Right lobe of liver (tissue), 6 donors: ENCODE measurements at places on chromosomes 1 and 21. TPM values are rescaled to one million over a fixed set of nuclear protein-coding genes. Genes with fewer than 3 reads are reported as not detected.

Gene CD164L2
- total RNA-seq = not detected

- H3K27me3 ChIP-seq = no peaks in the 10 kb centered on the region
- H3K4me3 ChIP-seq = no peak overlapping the region
- no peaks in the 10 kb centered on the region for H3K4me1 ChIP-seq
- no peak overlapping the region for H3K27ac ChIP-seq
- no peaks in the 10 kb centered on the region for H3K36me3 ChIP-seq
Measured at GRCh38 chr21:28421716-28422524, 570.8 kb downstream of the LTN1 start.

DNA sequence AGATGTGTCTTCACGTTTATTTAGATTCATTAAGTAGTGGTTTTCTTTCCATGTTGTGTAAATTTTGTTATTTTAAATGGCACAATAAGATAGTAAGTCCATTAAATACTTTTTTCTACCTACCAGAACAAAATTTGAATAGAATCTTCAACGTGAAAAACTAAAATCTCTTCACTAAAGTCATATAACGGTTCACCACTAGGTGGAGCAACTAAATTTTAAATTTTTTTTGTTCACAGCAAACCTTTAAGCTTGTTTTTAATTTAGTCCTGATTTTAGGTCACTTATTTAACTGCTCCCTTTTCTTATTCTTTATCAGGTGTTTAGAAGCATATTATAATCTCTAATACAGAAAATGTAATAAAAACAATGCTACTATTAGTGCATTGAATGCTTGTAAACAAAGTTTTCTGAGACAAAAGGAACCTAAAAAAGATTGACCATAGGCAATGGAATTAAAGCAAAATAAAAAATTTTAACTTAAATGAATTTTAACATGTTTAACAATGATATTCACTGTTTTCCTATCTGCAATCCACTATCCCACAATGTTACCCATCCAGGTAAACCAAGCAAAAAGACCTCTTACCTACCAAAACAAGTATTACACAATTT is 28.3 kb upstream of the PKN2 start:
- no peaks in the 10 kb centered on the region for H3K27me3 ChIP-seq
- no peak overlapping the region for H3K4me3 ChIP-seq
- no peak for DNase-seq
- H3K36me3 ChIP-seq = no peaks in the 10 kb centered on the region
- H3K4me1 ChIP-seq = peaks cover 11% of the 10 kb centered on the region
- H3K27ac ChIP-seq = peak overlapping the region; percentile 10

Gene KLHDC9
- total RNA-seq = 2.2 TPM

DNA sequence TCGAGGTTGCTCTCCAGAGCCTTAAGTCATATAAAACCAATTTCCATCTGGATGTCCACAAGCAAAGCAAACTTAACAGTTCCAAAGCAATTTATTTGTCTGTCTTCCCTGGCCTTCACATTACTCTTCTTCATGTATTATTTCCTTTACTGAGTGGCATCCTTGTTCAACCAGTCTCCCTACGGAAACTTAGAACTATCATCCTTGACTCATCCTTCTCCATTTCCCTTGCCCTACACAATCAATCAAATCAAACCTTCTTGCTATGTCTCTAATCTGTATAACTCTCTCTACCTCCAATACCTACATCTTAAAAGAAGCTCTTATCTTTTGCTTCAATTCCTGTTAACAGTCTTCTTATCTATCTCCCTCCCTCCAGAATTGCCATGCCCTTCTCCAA is 25.4 kb downstream of the EGLN1 start:
- H3K27me3 ChIP-seq = no peaks in the 10 kb centered on the region
- DNase-seq = no peak
- H3K4me1 ChIP-seq = peaks cover 8% of the 10 kb centered on the region
- no peaks in the 10 kb centered on the region for H3K36me3 ChIP-seq
- H3K4me3 ChIP-seq = no peak overlapping the region

GRCh38 chr1:66298464-66298863 is 235.5 kb upstream of the SGIP1 start:
- H3K4me1 ChIP-seq = peaks cover 5% of the 10 kb centered on the region
- no peak for DNase-seq
- H3K27ac ChIP-seq = no peak overlapping the region
- no peak overlapping the region for H3K4me3 ChIP-seq

GRCh38 chr1:56799605-56800400 is 19.4 kb downstream of the FYB2 start:
- no peak overlapping the region for H3K4me3 ChIP-seq
- no peak for DNase-seq
- H3K36me3 ChIP-seq = no peaks in the 10 kb centered on the region
- no peaks in the 10 kb centered on the region for H3K27me3 ChIP-seq

GRCh38 chr1:32309960-32310359 is 18.1 kb downstream of the HDAC1 start:
- no peak overlapping the region for H3K4me3 ChIP-seq
- no peaks in the 10 kb centered on the region for H3K36me3 ChIP-seq
- DNase-seq = no peak

Gene OR2T29
- not detected for total RNA-seq

Gene KCNK1
- 1.1 TPM for total RNA-seq

GRCh38 chr21:15552914-15553494 is 176.8 kb upstream of the USP25 start:
- no peak for DNase-seq
- H3K4me1 ChIP-seq = no peaks in the 10 kb centered on the region
- H3K4me3 ChIP-seq = no peak overlapping the region
- no peak overlapping the region for H3K27ac ChIP-seq
- no peaks in the 10 kb centered on the region for H3K36me3 ChIP-seq
- no peaks in the 10 kb centered on the region for H3K27me3 ChIP-seq

DNA sequence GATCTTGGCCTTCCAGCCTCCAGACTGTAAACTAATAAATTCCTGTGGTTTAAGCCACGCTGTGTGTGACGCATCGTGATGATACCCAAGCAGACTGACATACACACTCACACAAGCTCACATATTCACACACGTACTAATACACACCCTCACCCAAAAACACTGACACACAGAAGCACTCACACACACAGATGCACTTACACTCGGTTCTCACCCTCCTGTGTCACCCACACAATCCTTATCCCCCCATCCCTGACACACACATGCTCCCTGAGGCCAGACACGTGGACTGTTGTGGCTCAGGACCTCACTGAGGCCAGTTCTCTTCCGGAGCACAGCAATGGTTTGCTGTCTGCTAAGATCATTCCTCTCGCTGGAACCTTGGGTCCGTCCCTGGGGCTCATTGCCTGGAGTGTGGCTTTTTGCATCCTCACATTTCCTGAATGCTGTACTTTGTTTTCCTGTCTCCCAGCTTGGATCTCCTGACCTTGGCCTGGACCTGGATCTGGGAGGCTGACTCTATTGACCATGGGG is 76.9 kb upstream of the LYST start:
- peaks cover 70% of the 10 kb centered on the region for H3K4me1 ChIP-seq
- H3K4me3 ChIP-seq = no peak overlapping the region

- H3K27me3 ChIP-seq = no peaks in the 10 kb centered on the region
- no peak for DNase-seq
- no peaks in the 10 kb centered on the region for H3K4me1 ChIP-seq
- no peak overlapping the region for H3K4me3 ChIP-seq
- H3K36me3 ChIP-seq = no peaks in the 10 kb centered on the region
- no peak overlapping the region for H3K27ac ChIP-seq
Measured at GRCh38 chr1:229334716-229335115, 8.1 kb downstream of the CCSAP start.

DNA sequence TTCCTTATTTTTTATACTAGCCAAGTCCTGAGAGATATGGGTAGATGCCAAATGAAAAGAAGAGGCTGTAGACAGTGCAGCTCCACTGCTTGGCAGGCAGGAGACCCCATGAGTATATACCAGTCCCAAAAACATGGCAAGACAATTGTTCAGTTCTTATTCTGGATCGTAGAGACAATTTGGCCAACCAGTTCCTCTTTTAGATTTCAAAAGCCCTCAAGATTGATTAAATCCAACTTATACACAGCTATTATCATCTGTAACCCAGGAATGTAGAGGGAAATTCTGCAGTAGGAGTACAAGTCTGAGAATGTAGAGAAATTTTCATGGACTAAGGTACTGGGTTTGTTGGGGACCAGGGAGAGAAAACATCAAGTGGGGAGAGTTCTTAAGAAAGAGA is 50.3 kb downstream of the ATP6V1G3 start:
- H3K4me3 ChIP-seq = no peak overlapping the region
- H3K4me1 ChIP-seq = no peaks in the 10 kb centered on the region
- no peaks in the 10 kb centered on the region for H3K36me3 ChIP-seq
- no peaks in the 10 kb centered on the region for H3K27me3 ChIP-seq
- DNase-seq = no peak

DNA sequence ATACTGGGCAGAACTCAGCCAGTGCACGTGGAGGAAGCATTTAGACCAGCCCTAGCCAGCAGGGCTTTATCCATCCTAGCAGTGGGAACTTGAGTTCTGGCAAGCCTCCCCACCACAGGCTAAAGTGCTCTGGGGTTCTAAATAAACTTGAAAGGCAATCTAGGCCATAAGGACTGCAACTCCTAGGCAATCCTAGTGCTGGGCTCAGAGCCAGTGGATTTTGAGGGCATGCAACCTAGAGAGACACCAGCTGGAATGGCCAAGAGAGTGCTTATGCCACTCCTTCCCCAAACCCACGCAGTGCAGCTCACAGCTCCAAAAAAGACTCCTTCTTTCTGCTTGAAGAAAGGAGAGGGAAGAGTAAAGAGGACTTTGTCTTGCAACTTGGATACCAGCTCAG is 70.5 kb upstream of the APOBEC4 start:
- no peaks in the 10 kb centered on the region for H3K4me1 ChIP-seq
- no peak overlapping the region for H3K27ac ChIP-seq
- no peak overlapping the region for H3K4me3 ChIP-seq
- DNase-seq = no peak
- no peaks in the 10 kb centered on the region for H3K36me3 ChIP-seq

DNA sequence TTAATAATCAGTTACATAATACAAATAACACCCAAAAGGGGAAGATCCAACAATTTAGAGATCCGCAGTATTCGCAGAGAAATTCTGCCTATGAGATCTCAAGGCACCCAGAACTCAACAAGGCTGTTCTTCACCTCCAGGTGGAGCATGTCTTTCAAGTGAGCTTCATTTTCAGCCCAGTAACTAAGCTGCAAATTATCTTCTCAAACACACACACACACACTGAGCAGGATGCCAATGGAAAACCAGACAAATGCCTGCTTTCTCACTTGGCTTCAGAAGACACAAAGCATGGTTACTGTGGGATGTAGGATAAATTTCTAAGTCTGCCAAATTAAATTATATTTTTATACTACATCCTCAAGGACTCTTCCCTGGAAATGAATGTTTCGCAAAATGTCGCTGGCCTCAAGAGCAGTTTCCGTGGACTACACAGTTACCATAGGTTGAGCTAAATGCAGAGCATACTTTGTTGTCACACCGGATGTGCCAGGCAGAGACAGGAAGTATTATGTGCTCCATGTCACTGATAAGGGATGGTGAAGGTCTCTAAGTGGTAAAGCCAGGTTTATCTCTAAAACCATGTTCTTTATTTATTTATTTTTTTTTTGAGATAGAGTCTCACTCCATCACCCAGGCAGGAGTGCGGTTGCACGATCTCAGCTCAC is 30.3 kb downstream of the UBR4 start:
- DNase-seq = no peak
- no peaks in the 10 kb centered on the region for H3K27me3 ChIP-seq
- peaks cover 8% of the 10 kb centered on the region for H3K36me3 ChIP-seq
- no peak overlapping the region for H3K27ac ChIP-seq
- H3K4me1 ChIP-seq = peaks cover 35% of the 10 kb centered on the region

- no peak overlapping the region for H3K27ac ChIP-seq
- H3K4me3 ChIP-seq = no peak overlapping the region
- no peaks in the 10 kb centered on the region for H3K4me1 ChIP-seq
- no peaks in the 10 kb centered on the region for H3K36me3 ChIP-seq
- no peaks in the 10 kb centered on the region for H3K27me3 ChIP-seq
Measured at GRCh38 chr21:14603202-14603601, 57.1 kb upstream of the SAMSN1 start.

DNA sequence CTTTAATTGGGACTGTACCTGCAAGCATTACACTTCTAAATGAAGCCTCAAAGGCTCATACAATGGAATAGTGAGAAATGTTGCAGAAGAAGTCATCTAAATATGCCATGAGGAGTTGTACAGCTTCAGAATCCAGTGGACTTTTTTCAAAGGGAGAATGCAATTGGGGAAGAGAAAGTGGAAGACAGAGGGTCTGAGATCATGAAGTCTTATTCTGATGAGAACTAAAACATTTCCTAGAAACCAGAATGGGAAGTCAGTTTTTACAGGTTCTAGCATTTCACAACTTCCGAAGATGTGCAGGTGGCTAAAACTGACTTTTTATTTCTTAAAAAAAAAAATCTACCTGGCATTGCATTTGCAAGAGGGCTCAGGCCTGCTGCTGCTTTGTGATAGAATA is 424.4 kb upstream of the RUNX1 start:
- no peak overlapping the region for H3K4me3 ChIP-seq
- H3K4me1 ChIP-seq = no peaks in the 10 kb centered on the region
- H3K27ac ChIP-seq = no peak overlapping the region

Gene RNF186
- total RNA-seq = not detected

- H3K27me3 ChIP-seq = no peaks in the 10 kb centered on the region
- no peak overlapping the region for H3K4me3 ChIP-seq
- H3K27ac ChIP-seq = no peak overlapping the region
Measured at GRCh38 chr1:8985915-8986813, 40.1 kb downstream of the SLC2A7 start.

DNA sequence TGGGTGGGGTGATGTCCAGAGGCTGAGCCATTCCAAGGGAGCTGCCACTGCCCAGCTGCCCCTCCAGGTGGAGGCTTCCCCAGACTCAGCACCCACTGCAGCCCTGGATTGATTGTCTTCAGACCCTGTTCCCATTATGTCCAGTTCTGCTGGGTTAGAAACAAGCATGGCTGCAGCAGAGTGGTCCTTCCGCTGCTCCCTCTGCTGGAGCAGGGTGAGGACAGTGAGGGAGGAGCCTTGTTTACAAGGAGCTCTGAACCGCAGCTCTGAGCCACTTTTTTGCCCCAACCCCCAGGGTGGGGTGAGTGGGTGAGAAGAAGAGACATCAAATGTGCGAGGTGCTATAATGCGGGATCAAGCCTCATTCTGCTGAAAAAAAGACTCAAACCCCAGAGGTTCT is 2.3 kb downstream of the TNNT2 start:
- DNase-seq = no peak
- H3K27me3 ChIP-seq = no peaks in the 10 kb centered on the region
- H3K4me3 ChIP-seq = no peak overlapping the region
- no peak overlapping the region for H3K27ac ChIP-seq

DNA sequence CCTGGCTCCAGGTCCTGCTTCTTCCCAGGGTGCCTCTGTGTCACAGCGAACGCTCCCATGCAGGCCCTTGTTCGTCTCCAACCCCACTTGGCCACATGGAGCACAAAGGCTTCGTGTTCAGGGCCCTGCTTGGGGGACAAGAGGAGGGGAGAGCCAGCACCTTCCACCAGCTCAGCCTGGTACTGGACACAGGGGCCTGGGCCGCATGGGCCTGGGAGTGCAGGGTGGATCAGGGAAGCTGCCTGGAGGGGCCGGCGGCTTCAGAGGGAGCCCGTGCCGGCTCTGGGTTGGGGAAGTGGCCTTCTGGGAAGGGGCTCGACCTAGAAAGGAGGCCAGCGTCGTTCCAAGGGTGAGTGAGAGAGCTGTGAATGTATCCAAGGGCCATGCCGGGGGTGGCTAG is 53.0 kb downstream of the UMODL1 start:
- H3K27me3 ChIP-seq = no peaks in the 10 kb centered on the region
- no peak overlapping the region for H3K4me3 ChIP-seq
- H3K4me1 ChIP-seq = no peaks in the 10 kb centered on the region
- no peaks in the 10 kb centered on the region for H3K36me3 ChIP-seq

Gene APOBEC4
- total RNA-seq = not detected

GRCh38 chr1:37948166-37948565 is 1.3 kb upstream of the INPP5B start:
- peaks cover 6% of the 10 kb centered on the region for H3K36me3 ChIP-seq
- DNase-seq = no peak
- H3K4me1 ChIP-seq = peaks cover 18% of the 10 kb centered on the region
- no peaks in the 10 kb centered on the region for H3K27me3 ChIP-seq
